ENCODE measurements at places on chromosomes 7 and 10.

DNA sequence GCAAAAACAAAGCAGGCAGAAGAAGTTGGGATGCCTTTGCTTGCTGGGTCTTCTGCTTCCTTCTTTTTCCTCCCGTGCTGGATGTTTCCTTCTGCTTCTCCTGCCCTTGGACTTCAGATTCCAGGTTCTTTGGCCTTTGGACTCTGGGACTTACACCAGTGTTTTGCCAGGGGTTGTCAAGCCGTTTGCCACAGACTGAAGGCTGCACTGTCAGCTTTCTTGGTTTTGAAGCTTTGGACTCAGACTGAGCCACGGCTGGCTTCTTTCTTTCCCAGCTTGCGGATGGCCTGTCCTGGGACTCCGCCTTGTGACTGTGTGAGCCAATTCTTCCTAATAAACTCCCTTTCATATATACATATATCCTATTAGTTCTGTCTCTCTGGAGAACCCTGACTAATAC is 11.3 kb upstream of the LCOR start:
- DNase-seq: no peak

GRCh38 chr10:52645187-52645758 is 127.3 kb downstream of the MBL2 start:
- DNase-seq: no peak

GRCh38 chr10:93180482-93180931 is 106.8 kb downstream of the CYP26A1 start:
- no peak for DNase-seq

DNA sequence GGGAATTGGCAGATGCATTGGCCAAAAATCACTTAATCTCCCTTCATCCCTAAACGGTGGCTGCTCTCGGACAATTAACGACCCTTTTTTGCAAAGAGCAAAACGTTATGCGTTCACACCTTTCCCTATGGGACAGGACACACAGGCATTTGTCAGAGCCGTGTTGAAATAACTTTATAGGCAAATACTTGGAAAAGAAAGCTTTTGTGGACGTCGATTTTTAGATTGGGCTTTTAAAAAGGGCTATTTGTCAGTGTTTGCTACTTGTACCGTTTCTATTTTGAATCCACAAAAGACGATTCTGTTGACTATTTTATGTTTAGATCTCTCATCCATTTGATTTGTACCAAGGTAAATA is 245.6 kb downstream of the SLC25A13 start:
- no peak for DNase-seq

DNA sequence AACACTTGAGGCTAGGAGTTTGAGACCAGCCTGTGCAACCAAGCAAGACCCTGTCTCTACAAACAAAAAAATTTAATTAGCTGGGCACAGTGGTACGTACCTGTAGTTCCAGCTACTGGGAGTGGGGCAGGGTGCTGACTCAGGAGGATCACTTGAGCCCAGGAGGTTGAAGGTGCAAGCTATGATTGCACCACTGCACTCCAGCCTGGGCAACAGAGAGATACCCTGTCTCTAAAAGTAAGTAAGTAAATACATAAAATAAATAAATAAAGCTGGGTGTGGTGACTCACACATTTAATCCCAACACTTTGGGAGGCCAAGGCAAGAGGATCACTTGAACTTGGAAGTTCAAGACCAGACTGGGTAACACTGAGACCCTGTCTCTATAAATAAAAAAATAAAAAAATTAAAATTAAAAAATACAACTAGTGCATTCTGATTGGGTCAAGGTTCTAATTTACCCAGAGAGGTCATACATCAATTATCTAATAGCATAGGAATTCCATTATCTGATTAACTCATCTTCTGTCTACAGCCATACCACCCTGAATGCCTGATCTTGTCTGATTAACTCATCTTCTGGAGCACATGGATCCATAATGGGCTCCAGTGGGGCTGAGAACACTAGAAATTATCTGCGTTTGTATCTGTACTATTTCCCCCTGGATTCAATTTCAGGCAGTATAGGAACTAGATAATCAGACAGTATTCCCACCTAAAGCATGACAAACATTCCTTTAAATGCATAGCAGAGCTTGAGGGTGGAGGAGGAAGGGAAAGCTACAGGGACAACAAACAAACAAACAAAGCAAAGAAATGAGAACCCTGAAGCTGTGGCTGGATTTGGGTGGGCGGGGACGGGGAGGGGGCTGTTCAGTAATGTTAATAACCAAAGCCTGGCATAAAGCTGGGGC is 21.0 kb upstream of the HILPDA start:
- DNase-seq: no peak

- no peak for DNase-seq
Measured at GRCh38 chr7:136342251-136342650, 365.1 kb upstream of the MTPN start.

Data from putamen (tissue), 1 donor.